ENCODE measurements at places on chromosomes 13 and 19.

GRCh38 chr13:25192936-25193335, 20.8 kb upstream of the AMER2 start:
- no peak for DNase-seq

DNA sequence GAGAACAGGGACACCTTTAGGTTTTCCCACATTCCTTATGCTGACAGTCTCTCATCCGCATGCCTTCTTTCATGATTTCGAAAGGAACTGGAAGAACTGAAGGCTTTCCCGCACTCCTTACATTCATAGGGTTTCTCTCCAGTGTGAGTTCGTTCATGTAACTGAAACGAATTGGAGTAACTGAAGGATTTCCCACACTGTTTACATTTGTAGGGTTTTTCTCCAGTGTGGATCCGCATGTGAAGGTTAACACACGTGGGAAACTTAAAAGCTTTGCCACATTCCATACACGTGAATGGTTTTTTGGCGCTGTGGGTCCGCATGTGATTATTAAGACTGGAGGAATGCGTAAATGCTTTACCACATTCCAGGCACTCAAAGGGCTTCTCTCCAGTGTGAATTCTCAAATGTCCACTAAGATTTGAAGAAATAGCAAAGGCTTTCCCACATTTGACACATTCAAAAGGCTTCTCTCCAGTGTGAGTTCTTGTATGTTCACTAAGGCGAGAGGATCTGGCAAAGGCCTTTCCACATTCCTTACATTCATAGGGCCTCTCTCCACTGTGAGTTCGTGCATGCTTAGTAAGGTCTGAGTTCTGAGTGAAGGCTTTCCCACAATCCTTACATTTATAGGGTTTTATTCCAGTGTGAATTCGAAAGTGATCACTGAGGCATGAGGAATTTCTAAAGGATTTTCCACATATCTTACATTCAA, 22.0 kb downstream of the ZNF266 start:
- no peak for DNase-seq

DNA sequence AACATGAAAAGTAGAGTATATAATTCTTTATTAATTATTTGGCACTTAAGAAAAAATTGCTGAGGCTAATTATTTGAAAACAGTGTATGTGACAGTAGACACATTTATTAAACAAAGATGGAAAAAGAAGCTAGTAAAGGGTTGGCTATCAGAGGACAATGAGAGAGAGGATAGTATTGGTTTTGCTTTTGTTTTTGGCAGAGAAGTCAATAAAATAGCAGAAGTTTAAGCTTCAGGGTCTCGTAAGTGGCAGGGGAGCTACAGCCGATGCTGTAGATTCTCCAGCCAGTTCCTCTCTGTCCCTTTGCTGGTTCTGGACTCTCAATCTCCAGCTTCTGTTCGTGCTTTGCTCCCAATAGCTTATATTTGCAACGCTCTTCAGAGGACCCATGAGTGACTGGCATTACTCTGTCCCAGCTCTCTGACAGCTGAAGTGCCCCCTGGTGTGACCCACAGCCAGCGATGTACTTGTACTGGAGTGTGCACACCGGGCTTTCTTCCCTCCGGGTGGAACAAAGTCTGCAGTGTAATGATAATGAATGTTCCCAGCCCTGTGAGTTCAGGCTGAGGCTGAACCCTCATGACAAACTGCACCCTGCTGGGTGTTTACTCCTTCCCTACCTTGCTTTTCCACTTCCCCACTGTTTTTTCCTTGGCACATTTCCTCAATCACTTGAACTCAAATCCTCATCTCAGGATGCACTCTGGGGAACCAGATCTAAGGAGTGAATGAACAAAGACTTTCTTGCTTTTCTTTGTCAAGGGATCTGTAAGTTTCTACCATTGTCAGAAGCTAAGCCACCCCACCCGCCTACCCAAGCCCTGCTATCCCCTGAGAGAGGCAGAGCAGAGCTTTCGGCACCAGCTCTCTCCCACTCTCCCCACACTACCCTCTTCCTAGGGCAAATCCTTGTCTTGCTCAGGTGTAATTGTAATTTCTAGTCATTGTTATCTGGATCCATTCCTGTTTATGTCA, 254.8 kb downstream of the LHFPL6 start:
- DNase-seq, result no peak

GRCh38 chr13:24505256-24505655, 7.3 kb downstream of the PARP4 start:
- DNase-seq, result peak; percentile 81

DNA sequence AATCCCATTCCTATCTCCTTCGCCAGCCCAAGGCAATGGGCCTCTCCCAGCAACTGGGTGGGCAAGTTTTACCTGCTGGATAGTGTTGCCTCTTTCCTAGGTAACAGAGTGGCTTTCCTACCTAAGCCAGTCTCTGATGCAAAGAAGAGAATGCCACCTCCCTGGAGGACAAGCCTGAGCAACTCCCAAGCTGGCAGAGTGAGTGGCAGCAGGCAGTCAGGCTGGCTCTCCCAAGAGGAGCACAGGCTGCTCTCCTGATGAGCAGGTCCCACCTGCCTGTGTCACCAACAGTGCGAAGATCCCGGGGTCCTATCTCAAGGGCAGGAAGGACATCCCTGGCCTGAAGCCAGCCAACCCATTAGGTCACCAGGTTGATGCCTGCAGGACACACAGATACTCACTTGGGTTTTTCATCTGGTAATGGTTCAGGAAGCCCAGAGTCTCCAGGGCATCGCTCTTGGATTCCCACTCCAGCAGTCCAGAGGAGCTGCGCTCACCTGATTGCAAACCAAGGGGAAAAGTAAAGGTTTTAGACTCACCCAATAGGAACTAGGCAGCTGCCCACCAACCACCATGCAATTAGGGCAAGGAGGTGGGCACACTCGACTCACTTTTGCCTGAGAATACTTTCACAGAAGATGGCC, 5.5 kb upstream of the ECH1 start:
- no peak for DNase-seq

DNA sequence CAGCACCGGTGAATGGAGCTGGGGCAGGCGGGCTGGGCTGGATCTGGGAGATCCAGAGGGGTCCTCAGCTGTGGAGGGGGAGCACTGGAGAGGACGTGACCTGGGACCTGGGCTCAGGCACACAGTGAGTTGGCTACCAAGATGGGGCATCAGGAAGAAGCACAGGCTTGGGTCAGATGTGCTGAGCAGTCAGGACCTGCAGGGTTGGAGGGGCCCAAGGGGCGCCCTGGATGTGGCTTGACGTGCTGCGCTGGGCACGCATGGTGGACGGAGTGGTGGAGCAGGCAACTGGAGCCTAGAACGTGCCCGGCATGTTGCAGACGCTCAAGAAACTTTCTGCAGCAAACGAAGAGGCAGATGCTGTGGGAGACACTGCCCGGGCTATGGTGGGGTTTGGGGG, 20.7 kb downstream of the PIP5K1C start:
- no peak for DNase-seq
